ENCODE measurements at places on chromosomes 6 and 20. TPM values are rescaled to one million over a fixed set of nuclear protein-coding genes. Genes with fewer than 3 reads are reported as not detected.
A peak's percentile ranks its signal among the peaks of the same experiment; 100 is the strongest.

GRCh38 chr6:149015535-149016525 is 269.0 kb downstream of the UST start:
- DNase-seq: no peak

DNA sequence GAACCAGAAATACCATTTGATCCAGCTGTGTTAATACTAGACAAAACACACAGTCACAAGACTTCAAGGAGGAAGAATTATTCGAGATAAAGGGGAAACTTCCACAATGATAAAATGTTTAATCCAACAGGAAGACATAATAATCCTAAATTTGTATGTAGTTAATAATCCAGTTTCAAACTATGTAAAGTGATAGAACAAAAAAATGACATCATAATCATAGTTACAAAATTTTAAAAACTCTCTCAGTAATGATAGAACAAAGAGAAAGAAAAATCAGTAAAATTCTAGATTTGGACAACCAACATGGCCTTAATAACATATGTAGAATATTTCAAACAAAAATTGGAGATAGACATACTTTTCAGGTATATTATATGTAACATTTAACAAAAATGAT is 38.9 kb downstream of the LINC00237 start:
- no peak for DNase-seq

- no peak for DNase-seq
Observed at GRCh38 chr20:3202965-3203314, 1.5 kb downstream of the DDRGK1 start.

DNA sequence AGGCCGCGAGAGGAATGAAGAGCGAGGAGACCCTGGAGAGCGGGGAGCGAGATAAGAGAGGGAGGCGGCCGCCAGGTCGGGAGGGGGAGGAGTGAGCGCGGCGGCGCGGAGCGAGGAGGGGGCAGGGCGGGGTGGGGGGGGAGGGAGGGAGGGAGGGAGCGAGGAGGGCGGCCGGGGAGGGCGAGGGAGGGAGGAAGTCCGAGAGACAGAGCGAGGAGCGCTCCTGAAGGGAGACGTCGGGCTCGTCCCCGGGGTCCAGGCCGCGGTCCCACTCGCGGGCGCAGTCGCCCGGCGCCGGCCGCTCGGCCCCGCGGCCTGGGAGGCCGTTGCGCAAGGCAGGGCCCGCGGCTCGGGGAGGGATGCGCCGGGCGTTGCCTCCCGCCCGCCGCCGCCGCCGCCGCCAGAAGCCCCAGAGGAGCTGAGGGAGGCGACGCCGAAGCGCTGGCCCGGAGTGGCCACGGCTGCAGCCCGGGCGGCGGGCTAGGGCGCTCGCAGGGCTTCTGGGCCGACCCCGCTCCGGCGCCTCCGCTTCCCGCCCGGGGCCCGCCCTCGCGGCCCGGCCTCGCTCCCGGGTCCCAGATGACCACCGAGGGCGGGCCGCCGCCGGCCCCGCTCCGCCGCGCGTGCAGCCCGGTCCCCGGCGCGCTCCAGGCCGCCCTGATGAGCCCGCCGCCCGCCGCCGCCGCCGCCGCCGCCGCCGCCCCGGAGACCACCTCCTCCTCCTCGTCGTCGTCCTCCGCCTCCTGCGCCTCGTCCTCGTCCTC is at the start of gene FOXF2:
TSS of gene FOXF2 (plus strand) at position 208 of the 764 bp plus-strand sequence. CDS start at position 580, 372 bp downstream.
- DNase-seq: no peak

DNA sequence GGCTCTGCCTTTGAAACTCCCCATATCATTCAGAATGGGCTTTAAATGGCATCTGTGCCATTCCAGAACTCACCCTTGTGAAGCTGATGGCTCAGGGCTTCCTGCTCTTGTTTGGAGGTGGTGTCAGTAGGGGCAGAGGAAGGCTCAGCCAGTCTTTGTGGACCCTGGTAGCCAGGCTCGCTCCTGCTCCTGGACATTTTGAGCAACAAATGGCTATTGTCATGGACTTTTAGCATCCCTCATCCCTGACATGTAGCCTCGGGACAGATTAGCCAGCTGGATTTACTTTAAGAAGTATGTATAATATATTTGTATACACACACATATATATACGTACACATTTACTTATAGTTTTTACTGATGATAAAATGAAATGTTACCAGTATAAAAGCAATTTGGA is 104.1 kb downstream of the UST start:
- DNase-seq: no peak

DNA sequence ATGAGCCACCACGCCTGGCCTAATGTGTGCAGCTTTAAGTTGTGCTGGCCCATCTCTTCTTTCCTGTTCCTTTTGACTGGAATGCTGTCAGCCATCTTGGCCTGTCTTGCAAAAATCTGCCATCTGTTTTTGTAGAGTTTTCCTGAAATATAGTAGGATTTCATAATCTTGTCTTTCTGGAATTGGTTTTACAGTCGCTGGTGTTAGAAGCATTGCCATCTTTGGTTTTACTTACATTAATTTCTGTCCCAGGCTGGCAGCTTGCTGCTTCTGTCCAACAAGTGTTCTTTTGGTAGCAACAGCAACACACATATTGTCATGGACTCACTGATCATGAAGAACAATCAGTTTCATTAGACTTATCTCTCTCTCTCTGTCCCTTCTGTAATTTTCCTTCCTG is 29.1 kb upstream of the TULP1 start:
- DNase-seq: no peak

GRCh38 chr6:166433096-166433495 is 50.4 kb upstream of the MPC1 start:
- no peak for DNase-seq

GRCh38 chr6:55397986-55398385 is 70.7 kb downstream of the GFRAL start:
- DNase-seq: no peak

GRCh38 chr6:134880487-134881190 is 69.3 kb downstream of the ALDH8A1 start:
- DNase-seq: no peak

DNA sequence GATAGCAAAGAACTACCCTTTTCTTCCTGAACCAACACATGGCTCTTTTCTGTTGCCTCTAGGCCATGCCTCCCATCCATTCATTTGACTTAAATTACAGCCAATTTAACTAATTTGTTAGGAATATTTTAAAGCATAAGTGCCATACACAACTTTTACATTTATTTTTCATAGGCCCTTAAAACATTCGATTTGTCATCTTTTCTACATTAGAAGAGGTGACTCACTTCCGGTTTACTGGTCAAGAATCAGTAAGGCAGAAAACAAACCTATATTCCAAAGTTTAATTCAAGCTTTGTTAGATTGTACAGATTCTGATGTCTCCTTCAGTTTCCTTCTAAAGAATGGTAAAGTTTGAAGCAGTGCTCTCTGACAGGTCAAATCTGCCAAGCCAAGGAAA is 344.3 kb downstream of the SAMD5 start:
- DNase-seq: no peak

DNA sequence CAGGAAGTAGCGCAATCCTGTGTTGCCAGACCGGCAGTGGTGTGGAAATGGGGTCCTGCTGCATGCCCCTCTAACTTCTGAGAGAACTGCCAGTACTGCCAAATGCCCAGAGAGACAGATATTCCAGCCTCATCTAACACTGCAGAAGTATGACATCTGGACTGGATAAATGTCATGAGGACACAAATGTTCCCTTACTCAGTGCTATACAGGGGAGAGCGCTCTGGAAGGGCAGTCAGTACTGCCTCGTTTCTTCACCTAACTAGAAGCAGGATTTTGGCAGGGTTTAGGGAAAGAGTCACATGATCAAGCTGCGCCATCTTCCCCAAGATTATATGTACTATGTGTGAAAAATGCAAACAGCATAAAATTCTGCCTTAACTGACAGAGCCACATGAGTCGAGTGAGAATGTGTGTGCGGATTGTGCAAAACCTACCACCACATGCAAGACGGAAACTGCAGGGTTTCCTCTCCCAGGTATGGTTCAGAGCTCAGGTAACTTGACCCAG is 59.7 kb downstream of the B4GALT5 start:
- DNase-seq: no peak

DNA sequence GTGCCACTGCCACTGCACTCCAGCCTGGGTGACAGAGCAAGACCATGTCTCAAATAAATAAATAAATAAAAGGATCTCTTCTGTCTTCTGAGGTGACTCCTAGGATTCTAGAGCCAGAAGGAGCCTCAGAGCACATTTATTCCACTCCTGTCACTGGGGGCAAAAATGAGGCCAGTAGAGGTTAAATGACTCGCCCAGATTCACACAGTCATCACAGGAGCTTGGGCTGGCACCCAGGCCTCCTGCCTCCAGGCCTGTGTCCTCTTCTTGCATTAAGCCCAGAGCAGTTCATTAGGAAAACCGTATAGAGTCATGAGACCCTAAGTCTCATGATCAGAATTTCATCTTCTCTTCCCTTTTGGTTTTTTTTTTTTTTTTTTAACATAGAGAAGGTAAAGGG is 243.3 kb downstream of the NRN1 start:
- DNase-seq: no peak

DNA sequence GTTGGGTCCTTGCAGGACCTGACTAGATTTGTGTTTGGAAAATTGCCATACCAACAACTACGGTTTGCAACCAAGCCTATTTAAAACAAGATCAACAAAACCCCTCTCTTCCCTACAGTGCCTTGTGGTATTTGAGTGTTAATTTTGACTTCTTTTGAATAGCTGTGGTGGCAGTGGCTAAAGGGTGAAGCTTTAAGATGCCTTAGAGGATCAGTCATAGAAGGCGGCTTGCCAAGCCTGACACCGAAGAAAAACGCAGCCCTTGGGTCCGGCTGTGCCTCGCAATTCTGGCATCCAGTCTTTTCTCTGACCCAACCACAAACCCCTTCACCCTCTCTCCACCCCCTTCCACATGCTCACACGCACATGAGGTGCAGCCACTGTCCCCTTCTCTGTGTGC is 32.6 kb downstream of the BMP6 start:
- peak; percentile 59 for DNase-seq

DNA sequence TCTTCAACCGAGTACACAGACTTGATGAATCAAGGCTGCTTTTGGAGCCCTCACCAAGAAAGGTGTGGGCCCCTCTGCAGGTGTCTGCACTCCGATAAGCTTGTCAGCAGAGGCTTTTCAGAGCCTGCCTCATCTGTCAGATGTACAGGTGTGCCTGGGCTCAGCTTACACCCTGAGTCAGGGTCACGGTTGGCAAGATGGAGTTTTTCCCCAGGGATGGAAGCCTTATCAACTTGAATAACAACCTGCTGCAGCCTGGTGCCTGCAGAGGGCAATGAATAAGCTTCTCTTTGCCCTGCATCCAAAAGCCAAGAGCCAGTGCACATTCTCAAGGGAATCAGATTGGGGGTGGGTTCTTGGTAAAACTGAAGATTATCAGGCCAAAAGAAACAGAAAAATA is 427.1 kb downstream of the CD83 start:
- DNase-seq: no peak

- no peak for DNase-seq
Observed at GRCh38 chr6:24107294-24107693, 18.7 kb upstream of the NRSN1 start.

DNA sequence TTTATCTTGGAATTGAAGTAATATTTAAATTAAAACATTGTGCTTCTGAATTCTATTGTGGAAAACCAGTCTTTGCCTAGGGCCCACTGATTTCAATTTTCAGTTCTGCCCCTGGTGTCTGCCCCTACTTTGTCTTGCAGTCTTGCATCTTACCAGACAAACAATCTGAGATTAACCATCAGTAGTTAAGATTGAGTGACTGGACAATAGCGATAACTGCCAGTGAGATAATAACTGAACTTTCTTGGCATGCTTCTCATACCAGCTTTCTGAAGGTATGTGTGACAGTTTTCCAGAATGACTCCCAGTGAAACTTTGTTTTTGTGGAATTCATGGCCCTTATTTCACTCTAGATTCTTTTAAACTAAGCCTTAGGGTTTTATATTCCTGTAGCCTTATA is 53.5 kb downstream of the KCNQ5 start:
- no peak for DNase-seq

DNA sequence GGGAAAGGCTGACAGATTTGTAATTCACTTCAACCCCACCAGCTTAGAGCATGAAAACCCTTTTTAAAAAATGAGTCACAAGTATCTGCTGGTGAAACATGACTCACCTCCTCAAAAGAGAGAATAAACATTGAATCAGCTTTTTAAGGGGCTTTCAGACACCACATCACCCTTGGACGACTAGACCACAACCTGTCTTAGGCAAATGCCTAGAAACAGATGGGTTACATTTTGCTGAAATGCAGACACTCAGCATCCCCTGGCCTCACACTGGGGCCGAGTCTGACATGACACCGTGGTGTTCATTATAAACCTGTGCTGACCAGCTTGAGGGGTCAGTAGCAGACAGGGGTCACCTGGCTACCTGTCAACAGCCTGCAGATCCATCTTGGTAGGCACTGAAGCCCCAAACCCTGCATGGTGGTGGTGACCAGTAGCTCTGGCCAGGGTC is 175.3 kb upstream of the CST7 start:
- peak; percentile 79 for DNase-seq

DNA sequence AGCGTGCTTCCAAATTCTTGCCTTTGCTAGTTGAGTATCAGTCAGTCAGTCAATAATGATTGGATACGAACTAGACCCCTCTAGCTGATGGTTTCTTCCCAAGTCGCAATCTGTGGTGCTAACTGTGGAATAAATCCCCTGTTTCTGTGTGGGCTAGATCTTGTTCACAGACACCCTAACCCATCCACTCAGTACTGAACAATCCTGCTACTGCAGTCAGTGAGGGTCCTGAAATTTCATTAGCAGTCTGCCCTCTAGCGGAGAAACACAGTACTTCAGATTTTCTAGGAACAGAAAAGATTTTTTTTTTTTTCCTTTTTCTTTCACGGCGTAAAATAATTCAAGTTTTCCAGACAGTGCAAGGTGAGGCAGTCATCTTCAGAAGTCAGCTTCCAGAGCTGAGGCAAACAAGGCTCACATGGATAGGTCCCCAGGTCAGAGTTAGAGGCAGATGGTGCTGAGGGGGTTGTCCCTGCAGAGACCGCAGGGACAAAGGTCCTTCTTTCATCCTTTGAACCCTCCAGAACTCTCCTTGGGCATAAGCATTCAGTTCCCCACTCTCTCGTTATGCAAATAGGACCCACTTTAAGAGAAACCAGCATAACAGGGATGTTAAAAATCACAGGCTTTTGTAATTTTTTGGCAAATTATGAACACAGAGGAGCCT is 119.6 kb downstream of the SCML4 start:
- DNase-seq: no peak

- no peak for DNase-seq
Observed at GRCh38 chr6:74114428-74114827, 418.4 kb downstream of the CD109 start.

The HLA-DRA gene
- total RNA-seq: not detected

The RAET1E gene
- not detected for total RNA-seq

The HLA-DRB1 gene
- total RNA-seq: not detected

The METTL24 gene
- total RNA-seq: 0.69 TPM

Data from epithelial cell of proximal tubule (primary cell).